ENCODE measurements at places on chromosomes 6 and 20.

GRCh38 chr6:5679270-5679669 is 327.5 kb downstream of the NRN1 start:
- no peak for DNase-seq

GRCh38 chr6:112311950-112312547 is 35.1 kb upstream of the RFPL4B start:
- DNase-seq = no peak

- DNase-seq = no peak
These were observed 57.8 kb downstream of the OPRM1 start for GRCh38 chr6:154096834-154097233.

GRCh38 chr6:117076076-117076475 is 189.3 kb upstream of the VGLL2 start:
- DNase-seq = no peak

GRCh38 chr20:6395695-6396094 is 272.9 kb upstream of the FERMT1 start:
- no peak for DNase-seq

DNA sequence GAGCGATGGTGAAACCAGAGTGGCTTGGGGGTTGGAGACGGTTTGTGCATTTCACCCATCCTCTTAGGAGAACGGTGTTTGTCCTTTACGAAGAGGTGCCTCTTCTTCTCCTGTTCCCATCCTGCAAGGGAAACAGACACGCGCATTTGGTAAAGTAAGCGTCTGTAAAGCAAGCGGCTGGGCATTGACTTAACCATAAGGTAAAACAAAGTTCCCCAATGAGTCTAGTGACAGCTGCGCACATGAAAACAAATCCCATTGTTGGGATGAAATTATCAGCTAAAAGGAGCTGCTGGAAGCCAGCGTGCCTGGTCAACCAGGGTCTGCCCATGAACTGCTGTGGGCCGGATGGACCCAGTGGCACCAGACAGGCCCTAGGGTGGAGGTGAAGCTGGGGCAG is 5.8 kb downstream of the BHLHE23 start:
- DNase-seq = no peak

DNA sequence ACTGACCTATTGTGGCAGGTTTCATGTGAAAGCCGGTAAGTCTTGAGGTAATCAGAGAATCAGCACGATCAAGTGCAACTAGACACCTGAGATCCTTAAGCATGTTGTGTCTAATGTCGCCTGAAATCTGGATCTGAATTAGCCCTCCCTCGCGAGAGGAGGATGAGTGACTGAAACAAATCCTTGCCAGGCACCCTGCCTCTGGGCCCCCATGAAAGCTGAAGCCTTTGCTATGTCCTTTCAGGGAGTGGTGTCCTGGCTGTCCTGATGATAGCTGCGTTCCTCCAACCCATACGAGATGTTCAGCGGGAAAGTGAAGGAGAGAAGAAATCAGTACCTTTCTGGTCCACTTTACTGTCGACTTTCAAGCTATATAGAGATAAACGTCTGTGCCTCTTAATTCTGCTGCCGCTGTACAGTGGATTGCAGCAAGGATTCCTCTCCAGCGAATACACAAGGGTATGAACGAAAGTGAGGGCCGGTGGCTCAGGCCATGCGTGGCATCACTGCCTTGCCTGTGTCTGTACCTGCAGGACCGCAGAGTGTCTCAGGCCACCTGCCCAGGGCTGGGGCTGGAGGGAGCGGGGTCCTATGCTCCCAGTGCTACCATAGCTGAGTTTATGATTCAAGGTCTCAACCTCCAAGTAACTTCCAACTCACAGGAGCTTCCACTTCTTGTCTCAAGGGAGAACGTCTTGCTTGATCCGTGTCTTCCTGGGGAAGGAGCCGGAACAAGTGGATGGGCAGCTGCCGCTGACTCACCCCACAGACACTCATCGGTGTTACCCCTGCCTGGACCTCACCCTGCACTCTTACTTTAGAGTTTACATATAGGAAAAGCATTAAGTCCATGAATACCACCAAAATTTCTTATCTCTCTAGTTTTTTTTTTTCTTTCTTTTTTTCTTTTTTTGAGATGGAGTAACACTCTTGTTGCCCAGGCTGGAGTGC is 12.8 kb downstream of the UNC93A start:
- no peak for DNase-seq

DNA sequence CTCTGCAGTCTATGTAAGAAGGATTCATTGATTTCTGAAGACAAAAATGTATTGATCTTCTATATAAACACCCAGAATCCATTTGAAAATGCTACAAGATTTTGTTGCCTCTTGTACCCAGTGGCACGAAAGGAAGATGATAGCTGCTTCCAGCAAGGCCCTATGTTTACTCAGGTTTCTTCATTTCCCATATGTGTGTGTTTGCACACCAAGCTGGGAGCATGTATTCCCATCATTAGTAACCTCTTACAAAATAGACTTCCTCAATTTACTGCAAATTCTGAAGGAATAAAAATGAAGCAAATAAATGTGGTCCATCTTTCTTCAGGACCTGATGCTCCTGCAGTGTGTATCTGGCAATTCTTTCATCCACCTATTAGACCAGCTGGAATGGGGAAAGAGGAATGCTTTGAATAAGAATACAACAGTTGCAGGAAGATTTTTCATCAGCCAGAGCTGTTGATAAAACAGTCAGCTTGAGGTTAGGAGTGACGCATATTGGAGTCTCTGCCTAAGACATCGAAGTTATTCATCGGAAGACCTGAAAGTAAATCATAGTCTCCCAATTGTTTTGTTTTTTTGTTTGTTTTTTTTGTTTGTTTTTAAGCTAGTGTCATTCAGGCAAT is 132.3 kb downstream of the PDE7B start:
- DNase-seq = no peak

DNA sequence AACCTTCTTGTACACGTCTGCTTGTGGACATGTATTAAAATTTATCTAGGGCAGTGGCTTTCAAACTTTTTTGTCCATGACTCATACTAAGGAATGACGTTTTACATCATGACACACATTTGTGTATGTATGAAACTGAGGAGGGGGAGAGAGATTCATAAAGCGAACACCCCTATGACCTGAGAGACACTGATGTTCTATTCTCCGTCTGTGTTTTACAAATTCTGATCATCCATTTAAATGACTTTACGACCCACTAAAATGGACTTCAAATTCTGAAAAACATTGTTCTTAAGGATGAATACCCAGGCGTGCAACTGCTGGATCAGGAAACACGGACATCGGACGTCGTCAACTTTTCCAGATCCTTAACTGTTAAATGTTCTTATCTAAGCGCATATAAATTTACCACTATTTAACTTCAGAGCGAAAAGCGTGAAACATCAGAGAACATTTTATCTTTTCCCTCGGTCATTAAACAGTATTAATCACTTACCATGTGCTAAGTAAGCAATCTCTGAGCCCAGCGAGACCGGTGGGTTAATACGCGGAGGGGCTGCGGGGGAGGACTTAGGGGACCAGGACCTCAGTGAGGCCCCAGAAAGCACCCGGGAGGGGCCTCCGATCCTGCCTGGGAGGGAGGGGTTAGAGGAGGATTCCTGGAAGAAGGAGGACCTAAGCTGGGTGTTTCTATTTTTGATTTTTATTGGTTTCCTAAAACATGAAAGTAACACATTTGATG is 1.2 kb downstream of the PLAGL1 start:
- DNase-seq = no peak

DNA sequence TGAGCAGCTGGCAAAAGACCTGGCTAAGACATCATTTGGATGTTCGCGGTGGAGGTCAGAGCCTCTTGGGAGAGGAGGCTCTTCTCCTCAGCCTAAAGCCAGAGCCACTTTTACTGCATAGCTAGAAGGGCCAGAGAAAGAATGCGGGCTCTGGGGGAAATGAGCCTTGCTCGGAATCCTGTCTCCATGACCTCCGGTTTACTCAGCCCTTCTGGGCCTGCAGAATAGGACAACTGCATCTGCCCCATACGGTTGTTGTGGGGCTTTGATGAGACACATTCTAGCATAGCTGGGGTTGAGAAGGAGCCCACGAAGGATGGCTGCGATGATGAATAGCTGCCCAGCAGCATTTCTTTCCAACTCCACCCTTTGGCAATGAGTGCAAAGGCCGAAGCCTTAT is 115.0 kb upstream of the SLC22A23 start:
- no peak for DNase-seq

- no peak for DNase-seq
These were observed 430.2 kb downstream of the QKI start for GRCh38 chr6:163844761-163845160.

DNA sequence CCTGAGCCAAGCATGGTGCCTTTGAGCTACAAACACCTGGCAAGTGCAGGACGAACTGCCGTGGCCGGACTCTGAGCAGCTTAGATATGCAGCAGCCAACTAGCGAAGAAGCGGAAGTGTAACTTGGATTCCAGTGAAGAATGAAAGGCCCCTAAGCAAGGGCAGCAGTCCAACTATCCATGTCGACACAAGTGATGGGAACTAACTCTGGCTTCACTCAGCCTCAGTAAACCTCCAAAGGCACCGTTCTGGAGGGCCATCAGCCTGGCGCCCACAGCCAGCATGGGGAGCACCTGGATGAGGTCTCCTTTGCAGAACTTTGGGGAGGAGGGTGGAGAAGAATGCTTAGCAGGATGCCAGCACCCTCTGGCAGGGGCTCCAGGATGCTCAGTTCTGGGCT is 78.4 kb upstream of the MLN start:
- no peak for DNase-seq

DNA sequence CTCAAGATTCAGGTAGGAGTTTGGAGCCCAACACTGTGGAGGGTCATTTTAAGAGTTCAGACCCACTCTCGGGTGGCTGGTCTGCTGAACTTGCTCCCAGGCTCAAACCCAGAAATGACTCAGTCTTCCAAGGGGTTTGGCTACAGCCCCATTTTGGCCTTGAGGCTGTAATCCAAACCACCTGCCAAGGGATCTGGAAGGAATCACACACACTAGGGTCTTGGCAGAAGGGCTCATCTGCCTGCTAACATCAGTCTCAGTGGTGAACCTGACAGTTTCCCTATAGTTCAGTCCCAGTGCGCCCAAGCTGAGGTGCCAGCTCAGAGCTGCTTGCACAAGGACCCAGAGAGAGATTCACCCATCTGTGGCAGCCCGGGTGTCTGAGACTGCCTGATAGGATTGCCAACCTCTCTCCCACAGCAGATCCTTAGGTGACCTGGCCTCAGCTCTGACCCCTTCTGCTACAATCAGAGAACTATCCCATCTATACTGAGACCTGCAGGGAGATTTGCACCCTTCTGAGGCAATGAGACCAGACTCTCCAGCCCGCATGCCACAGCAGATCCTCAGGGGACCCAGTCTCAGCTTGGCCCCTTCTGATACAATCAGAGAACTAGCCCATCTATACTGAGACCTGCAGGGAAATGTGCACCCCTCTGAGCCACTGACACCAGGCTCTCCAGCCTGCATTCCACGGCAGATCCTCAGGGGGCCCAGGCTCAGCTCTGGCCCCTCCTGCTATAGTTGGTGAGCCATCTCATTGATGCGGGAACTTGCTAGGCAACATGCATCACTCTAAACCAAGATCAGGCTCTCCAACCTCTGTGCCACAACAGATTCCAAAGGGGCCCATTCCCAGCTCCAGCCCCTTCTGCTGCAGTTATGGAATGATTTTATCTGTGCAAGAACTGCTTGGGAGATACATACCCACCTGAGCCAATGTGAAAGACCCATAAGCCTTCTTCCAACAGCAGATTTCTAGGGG is 48.2 kb downstream of the THBS2 start:
- no peak for DNase-seq
